Ovary (tissue), 10 donors: ENCODE measurements at places on chromosomes 3 and 15.

GRCh38 chr3:194003114-194004057, 132.6 kb upstream of the HES1 start:
- peak; percentile 90 for DNase-seq

DNA sequence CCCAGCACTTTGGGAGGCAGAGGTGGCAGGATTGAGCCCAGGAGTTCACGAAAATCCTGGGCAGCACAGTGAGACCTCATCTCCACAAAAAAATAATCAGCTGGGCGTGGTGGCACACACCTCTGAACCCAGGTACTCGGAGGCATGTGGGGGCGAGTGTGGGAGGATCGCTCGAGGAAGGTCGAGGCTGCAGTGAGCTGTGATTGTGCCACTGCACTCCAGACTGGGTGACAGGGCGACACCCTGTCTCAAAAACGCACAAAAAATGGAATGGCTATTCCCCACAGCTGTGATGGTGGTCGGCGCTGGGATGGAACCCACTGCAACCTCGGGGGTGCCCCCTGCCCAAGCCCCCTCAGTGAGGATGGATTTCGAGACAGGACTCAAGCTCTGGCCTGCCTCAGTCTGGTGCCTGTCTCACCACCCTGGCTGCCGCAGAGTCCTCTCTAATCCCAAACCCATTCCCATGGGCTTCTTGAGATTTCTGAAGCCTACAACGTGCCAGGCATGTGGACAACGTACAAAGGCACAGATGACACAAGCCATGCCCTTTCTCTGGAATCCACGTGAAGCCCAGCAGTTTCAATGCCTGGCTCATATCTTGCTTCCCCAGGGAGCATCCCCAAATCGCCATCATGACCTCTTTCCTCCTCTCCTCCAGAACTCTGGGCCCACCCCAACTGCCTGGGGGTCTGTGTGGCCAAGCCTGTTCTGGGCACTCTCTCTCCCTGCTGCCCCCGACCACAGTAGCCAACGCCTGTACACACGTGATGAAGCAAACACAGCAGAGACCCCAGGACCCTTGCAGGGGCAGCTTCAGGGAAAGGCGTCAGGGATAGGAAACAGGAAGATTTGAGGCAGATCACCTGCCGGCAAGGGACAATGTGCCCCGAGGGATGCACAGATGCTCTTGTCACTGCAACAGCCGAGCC, 32.4 kb downstream of the ADAMTS17 start:
- no peak for DNase-seq

GRCh38 chr3:135991621-135992020, 26.1 kb downstream of the PPP2R3A start:
- DNase-seq = no peak

GRCh38 chr3:107651782-107652181, 129.0 kb downstream of the BBX start:
- DNase-seq = no peak

- no peak for DNase-seq
Observed at GRCh38 chr3:11706604-11707003, 62.9 kb upstream of the VGLL4 start.

DNA sequence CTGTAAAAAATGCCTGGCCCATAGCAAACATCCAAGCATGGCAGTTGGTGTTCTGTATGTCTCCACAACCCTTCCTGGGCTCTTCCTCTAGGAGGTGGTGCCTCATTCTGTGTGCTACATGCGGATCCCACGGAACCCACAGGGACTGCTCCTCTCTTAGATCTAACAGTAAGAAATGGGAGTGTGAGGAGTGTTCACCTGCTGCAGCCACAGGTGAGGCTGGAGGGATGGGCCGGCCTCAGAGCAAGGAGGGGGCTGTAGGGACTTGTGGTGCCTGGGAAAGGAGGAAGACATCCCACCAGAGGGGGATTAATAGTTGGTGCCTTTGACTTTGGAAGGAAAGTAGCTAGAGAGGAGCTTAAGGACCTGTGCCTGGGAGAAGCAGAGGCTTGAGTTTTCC, 22.2 kb downstream of the SEMA3G start:
- DNase-seq = no peak

DNA sequence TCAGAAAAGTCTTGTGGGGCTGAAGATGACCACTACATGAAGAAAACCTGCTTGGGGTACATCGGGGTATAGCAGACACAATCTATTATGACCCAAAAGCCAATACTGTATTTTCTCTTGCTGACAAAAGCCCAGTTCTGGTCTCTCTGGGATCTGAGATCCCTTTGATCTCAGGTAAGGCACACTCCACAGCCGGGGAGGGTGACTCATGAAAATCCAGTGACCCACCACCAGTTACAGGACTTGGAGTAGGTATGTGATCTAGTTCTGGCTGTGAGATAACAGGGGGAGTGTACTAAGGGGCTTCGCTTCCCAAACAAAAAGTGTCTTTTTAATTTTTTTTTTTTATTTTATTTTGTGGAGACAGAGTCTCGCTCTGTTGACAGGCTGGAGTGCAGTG, 193.3 kb downstream of the STT3B start:
- DNase-seq = no peak

DNA sequence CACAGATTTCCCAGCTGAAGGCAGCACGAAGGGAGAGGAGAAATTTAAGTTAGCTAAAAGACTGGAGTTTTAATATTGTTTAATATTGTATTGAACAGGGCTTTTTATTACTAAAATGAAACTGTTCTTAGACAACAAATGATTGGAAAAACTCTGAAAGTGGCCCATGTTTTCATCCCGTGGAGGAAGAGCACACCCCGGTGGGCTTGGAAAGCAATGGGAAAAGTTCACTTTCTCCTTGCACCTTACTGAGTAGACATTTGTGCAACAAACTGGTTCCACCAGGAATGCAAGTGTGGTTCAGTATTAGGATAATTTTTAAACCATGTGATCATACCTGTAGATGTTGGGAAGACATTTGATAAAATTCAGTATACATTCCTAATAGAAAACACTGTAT, 8.2 kb upstream of the ESYT3 start:
- no peak for DNase-seq

GRCh38 chr15:50192926-50193620, 11.1 kb downstream of the SLC27A2 start:
- no peak for DNase-seq

DNA sequence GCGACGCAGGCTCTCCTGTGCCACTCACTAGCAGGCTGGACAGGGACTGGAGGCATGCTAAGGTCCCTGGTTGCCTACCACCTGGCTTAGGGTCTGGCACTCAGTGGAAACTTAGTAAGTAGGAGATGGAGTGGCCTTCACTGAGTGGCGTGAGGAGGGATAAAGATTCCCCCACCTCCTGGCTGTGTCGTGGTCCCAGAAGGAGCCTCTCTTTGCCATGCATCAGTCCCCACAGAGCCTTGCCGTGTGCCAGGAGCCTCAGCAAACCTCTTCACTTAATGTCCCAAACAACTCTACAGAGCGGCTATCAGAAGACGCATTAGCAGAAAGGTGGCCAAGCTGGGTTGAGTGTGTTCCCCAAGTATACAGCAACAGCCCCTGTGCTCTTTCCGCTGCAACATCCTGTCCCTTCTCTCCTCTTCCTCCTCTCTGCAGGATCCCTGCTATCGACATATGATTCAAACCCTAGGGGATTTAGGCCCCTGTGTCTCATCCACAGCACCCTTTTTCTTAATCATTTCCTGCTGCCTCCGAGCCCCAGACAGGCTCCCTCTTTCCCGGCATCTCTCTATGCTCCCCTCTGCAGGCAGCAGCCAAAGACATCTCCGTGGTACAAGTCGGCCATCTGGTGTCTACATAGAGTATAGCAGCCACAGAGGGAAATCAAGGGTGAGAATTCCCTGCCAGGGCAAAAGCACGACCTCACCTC, 66.7 kb downstream of the SLC6A1 start:
- DNase-seq = peak; percentile 60

GRCh38 chr3:113055201-113055600, 64.4 kb downstream of the GTPBP8 start:
- no peak for DNase-seq

DNA sequence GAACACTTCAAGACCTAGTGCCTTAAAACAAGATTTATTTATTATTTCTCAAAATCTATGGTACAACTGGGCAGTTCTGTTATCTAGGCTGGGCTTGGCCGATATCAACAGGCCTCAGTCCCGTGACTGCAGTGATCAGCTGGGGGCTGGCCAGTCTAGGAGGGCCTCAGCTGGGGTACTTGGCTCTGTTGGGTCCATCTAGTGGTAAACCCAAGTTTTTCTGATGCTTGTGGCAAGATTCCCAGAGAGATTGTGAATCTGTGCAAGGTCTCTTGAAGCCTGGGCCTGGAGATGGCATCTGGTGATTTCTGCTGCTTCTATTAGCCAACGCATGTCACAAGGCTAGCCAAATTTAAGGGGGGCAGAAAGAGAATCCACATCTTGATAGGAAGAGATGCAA, 482.4 kb upstream of the SGO1 start:
- no peak for DNase-seq

DNA sequence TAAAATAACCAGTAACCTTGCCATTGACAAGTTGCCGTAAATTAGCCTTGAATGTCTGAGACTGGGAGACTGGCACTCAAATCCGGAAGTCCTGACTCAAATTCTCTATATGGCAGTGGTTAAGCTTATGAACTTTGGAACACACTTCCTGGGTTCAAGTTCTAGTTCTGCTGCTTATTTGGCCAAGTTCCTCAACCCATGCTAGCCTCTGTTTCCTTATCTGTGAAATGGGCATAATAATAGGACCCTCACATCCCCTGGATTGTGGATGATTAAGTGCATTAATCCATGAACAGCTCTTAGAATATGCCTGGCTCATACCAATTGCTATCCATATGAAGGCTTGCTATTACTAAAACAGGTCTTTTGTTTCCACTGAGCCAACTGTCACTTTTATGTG, 311.5 kb downstream of the EDEM1 start:
- no peak for DNase-seq

DNA sequence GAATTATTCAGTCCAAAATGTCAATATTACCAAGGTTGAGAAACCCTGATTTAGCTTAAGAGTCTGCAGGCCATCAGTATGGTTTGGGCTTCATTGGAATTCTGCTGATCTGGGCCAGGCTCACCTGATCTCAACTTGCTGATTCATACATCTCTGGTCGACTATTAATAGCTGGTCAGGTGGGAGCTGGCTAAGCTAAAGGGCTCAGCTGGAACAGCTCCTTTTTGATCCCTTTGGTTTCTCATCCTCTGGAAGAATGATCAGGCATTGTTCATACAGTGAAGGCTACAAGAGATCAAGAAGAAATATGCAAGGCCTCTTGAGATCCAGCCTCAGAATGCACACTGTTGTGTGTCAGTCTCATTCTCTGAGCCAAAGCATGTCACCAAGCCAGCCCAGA, 123.3 kb upstream of the MME start:
- DNase-seq = no peak

DNA sequence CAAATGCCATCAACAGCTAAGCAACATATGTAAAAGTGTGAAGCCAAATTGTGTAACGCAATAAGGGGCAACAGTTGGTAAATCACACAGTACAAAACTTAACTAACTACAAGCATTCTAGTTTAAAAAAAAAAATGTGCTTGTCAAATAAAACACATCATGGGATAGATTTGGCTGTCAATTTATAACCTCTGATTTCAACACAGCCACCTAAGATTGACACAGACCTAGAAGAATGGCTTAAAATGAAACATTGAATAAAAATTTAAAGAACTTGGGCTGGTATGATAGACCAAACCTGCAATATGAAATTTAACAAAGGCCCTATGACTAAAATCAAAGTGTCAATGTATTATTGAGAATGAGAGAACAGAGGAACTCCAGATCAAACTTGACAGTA, 148.4 kb downstream of the NR1I2 start:
- DNase-seq = no peak

DNA sequence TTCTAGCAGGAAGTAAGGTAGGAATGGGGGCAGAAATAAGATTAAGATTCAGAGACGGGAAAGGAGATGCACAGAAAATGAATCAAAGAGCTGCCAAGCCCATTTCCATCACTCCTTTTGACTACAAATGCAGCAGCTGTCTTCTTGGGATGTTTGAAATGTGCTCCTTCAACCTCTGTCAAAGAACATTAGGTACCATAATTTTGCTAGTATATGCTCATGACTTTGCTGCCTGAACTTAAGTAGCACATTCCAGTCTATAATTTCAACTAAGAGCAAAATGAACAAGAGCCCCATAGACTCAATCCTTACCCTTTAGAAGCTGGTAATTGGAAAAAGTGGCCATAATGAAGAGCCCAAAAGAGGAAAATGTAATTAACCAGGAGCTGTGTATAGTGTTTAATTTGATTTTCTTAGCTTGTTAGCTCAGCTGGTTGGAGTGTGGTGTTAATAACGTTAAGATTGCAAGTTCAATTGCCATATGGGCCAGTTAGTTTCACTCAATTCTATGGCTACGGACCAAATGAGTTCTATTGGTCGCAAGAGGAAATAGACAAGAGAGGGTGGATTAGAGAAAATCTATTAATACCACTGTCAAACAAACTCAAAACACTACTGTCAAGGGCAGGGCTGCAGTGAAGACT, 349.9 kb downstream of the ZBBX start:
- no peak for DNase-seq

DNA sequence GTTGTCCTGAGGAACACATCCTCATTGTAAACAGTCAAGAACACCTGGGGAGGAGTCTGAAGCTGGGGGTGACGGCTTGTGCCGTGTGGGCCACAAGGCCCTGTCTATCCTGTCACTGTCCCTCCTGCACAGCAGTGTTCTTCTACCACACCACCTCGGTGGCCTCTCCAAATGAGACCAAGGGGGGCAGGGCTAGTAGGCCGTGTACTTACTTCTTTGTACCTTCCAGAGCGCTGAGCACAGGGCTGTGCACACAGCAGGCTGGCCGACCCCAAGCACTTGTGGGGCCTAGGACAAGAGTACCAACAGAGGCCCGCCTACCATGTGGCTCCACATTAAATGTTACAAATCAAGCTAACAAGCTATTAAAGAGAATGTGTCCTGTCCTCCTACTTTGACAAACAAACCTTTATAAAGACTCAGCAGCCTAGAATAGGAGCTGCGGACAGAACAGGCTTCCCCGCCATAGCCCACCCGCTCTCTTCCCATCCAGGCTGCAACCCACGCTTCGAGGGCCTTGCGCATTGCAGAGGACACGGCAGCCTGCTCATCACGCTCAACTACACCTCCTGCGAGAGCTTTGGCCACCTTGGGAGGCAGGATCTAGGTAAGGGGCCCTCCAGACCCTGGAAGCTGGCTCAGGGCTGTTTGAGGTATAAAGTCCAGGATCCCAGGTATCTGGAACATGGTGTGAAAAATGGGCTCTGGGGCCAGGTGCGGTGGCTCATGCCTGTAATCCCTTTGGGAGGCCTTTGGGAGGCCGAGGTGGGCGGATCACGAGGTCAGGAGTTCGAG, 30.5 kb downstream of the MELTF start:
- peak; percentile 26 for DNase-seq

DNA sequence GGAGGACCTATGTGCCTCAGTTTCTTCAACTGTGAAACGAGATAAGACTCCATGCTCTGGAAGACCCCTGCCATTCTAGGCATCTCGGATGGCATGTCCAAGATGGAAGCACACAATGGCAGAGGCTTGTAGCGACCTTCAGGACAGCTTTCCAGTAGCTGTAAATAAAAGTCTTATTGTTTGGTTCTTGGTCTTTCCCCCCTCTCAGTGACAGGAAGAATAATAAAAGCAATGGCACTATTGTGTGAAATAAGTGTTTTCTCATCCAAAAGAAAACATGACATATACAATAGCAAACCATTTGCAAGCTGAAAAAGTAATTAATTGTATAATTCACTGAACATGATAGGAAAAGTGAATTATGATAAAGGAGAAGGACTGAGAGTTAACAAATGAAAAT, 32.5 kb upstream of the CD47 start:
- no peak for DNase-seq
